Renal cortex interstitium (tissue), 15 donors: ENCODE measurements at places on chromosomes 12 and 14. TPM values are rescaled to one million over a fixed set of nuclear protein-coding genes. Genes with fewer than 3 reads are reported as not detected.

DNA sequence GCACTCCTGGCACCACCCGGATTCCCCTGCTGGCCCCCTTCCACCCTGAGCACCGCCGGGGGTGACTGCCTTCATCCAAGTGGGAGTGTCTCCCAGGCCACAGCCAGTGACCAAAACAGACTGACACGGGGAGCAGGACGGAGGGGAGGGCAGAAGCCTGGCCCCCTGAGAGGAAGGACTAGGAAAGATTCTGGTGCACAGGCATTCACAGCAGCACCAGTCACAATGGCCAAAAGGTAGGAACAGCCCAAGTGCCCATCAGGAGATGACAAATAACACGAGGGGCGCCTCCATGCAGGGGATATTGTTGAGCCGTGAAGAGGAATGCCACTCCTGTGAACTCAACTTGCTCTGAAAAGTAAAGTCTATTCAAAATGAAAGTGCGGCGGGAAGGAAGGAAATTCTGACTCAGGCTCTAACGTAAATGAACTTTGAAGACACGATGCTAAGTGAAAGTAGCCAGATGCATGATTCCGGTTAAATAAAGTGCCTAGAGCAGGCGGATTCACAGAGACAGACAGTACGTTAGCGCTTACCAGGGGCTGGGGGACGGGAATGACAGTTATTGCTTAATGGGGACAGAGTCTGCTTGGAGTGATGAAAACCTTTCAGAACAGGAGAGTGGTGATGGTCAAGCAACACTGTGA is 146.1 kb upstream of the NCOR2 start:
- DNase-seq = no peak

DNA sequence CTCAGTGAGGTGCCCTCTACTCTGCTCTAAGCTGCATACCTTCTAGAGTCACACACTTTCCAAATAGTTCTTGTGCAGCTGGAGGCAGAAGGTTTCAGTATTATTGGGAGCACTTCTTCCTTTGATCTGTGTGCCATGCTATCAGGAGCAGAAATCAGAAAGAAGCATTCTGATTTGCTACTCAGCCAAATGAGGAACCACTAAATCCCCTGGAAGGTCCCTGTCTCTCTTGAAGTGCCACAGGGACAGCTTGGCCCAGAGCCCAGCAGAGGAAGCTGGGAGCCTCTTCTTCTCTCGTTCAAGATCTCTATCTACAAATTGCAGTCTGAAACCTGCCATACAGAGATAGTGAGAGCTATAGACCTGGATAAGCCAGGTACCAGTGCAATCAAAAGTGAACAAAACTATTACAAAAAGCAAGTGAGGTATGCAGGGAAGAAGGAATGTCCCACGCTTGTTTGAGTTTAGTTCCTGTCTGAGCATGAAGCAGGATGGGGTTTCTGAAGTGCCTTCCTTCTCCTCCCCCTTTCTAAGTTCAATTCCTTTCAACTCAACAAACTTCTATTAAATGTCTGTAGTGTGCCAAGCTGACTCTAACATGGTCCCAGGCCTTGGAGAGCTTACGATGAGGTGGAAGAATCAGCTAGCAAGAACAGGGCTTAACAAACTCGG is 100.9 kb upstream of the PARP11 start:
- no peak for DNase-seq

- no peak for DNase-seq
Measured at GRCh38 chr12:50059440-50060119, 2.2 kb downstream of the ASIC1 start.

GRCh38 chr14:46300765-46301164 is 350.8 kb downstream of the RPL10L start:
- no peak for DNase-seq

GRCh38 chr12:102957339-102958050 is at the start of gene ASCL1:
Gene ASCL1, plus strand, starts transcription at chr12:102957674. Its CDS starts 571 bp downstream, at chr12:102958245.
- DNase-seq = no peak

DNA sequence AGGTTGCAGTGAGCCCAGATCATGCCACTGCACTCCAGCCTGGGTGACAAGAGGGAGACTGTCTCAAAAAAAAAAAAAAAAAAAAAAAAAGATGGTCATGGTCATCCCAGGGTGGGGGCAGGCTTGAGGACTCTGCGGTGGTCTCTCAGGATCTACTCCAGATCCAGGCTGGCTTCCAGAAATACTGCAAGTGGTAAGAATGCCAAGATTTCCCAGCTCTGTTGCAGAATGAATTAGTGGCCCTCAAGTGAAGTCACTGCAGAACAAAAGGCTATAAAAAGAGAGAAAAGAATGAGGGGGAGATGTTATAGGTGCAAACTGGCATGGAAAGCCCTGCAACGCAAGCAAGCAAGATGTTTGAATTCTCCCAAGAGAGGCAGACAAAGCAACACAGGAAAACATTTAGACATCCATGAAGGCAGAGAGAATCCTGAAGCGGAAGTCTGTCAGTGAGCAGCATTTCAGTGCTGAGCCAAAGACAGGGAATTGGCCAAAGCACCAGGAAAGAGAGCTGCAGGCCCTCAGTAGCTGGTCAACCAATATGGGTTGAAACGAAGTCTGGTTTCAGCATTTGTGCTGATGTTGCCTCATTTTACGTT is 31.9 kb upstream of the ETFBKMT start:
- no peak for DNase-seq

- DNase-seq = peak; percentile 62
Measured at GRCh38 chr12:52865090-52865944, 16.5 kb upstream of the KRT78 start.

The MDM2 gene
- polyA plus RNA-seq = 72.0 TPM

- no peak for DNase-seq
Measured at GRCh38 chr12:5720381-5721005, 224.6 kb downstream of the ANO2 start.

The USP44 gene
- 2.0 TPM for polyA plus RNA-seq

The GALNT9 gene
- 9.6 TPM for polyA plus RNA-seq

The YBX3 gene
- polyA plus RNA-seq = 263 TPM

DNA sequence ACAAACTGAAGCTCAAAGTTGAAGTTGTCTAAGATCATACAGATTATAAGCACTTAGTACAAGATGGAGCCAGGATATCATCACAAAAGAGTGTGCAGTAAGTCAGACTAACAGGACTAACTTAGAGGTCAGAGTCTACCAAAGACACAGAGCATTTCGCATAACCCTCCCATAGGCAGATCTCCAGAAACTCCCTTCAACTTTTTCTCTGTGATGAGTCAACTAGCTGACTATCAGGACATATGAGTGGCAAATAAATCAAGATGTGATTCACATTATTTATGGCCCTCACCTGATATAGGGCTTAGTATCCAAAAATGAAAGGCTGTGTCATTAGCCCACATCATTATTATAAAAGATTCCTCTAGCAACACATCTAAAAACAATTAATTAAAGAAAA is 484.6 kb downstream of the GALC start:
- no peak for DNase-seq

- no peak for DNase-seq
Measured at GRCh38 chr14:64191756-64192155, 102.4 kb downstream of the ESR2 start.

DNA sequence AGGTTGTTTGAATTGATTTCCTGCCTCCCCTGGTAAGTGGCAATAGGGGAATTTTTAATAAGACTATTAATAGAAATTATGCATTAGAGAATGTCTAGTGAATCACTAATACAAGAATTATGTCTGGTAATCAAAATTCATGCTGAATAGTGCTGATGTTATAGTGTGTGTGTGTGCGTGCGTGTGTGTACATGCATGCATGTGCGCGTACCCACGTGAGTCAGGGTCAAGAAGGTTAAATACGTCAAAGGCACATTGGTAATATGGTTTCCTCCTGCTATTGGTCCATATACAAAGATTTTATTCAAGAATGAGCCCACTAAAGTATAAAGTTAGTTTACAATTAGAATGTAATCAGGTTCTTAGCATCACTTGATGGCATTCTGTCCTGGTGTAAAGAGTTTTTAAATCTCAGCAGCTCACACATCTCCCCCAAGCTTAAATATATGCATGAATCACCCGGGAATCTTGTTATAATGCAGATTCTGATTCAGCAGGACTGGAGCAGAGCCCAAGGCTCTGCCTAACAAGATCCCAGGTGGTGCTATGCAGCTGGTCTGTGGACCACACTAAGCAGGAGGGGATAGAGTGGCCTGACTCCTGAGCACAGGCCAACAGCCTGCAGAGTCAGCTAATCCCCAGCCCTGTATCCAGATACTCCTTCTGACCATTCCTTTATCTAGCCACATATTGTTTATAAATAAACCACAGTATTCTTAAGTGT is 43.9 kb downstream of the TTC9 start:
- no peak for DNase-seq

The PPFIA2 gene
- 4.7 TPM for polyA plus RNA-seq

- no peak for DNase-seq
Measured at GRCh38 chr12:122480753-122481152, 20.0 kb downstream of the ZCCHC8 start.

DNA sequence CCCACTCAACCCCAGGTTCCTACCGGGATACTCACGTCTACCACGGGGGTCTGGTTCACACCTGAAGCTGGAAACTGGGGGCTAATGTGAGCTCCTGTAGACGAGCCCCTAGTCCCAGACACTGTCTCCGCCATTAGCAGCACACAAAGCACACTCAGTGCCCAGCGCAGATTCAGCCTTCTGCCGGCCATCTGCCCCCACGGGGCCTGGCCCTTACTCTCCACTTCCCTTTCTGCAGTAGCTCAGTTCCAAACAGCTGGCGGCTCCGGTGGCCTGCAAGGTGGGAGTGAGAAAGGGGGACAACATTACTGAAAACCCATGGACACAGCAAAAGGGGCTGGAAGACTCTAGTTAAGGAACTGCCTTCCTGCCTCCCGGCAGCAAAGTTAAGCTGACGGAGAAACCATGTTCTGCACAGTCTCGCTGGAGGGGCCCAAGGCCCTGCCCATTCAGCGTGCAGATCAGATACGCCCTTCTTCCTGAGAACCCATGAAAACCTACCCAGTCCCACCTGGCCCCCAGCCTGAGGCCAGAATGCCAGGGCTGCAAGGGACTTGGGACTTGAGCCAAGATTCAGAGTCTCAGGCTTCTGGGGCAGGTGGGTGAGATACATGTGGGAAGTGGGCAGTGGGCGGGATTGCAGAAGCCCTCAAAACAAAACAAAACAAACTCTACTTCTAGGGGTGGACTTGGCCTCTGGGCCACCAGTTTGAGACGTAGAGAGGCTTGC is 2.1 kb downstream of the SLC8B1 start:
- no peak for DNase-seq

- no peak for DNase-seq
Measured at GRCh38 chr12:131732-132495, 65.3 kb downstream of the IQSEC3 start.

DNA sequence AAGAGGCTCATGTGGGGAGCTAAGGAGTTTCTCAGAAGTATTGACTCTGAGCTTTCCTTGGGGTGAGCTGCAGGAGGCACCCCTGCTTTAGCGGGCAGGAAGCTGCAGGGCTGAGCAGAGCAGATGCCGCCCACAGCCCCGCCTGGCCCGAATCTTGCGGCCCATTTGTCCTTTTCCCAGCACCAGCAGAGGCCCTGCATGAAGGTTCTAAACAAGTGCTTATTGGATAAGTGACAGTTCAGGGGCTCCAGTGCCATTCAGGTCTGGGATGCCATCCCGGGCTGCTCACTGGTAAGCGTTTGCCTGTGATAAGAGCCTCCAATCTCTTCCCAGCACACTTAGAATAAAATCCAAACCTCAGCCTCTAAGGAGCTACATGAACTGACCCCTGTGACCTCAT is 11.4 kb downstream of the RILPL1 start:
- no peak for DNase-seq

The KLHL33 gene
- 0.47 TPM for polyA plus RNA-seq

- no peak for DNase-seq
Measured at GRCh38 chr12:102484428-102484958, 4.1 kb upstream of the IGF1 start.

- DNase-seq = no peak
Measured at GRCh38 chr12:52836491-52837412, 2.6 kb upstream of the KRT79 start.

DNA sequence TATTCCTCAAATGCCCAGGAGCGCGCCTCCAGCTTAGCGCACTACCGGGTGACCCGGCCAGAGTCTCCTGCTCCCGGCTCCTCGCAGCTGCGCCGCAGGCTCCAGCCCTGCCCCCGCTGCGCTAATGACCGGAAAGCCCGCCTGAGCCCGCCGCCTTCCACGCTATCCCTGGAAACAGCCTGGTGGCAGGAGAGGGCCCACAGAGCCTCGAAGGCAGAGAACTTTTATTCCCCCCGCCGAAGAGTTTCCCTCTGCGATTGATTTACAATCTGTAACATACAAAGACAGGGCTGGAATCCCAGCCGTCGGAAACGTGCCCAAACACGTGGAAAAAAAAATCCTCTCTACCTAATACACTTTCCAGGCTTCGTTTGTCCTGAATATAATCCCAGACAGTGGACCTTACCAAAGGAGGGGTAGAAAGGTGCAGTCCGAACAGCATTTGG is 1.5 kb downstream of the COL2A1 start:
- no peak for DNase-seq
